Right lobe of liver (tissue), 6 donors: ENCODE measurements at places on chromosomes 13 and 19. TPM values are rescaled to one million over a fixed set of nuclear protein-coding genes. Genes with fewer than 3 reads are reported as not detected.

IL27RA gene
- total RNA-seq: 1.4 TPM

CABP5 gene
- not detected for total RNA-seq

NTF4 gene
- total RNA-seq: not detected

CCDC194 gene
- not detected for total RNA-seq

ZNF486 gene
- 0.29 TPM for total RNA-seq

FTL gene
- total RNA-seq: 8,338 TPM

ZNF83 gene
- 5.8 TPM for total RNA-seq

HSPBP1 gene
- total RNA-seq: 14.0 TPM

FAM83E gene
- total RNA-seq: 0.37 TPM

CNN2 gene
- 30.6 TPM for total RNA-seq

IL11 gene
- not detected for total RNA-seq

ZNF649 gene
- 2.0 TPM for total RNA-seq

SYNGR4 gene
- 0.80 TPM for total RNA-seq

ZNF382 gene
- 0.86 TPM for total RNA-seq

LCP1 gene
- 23.5 TPM for total RNA-seq
